ENCODE measurements at places on chromosomes 13 and 19.

DNA sequence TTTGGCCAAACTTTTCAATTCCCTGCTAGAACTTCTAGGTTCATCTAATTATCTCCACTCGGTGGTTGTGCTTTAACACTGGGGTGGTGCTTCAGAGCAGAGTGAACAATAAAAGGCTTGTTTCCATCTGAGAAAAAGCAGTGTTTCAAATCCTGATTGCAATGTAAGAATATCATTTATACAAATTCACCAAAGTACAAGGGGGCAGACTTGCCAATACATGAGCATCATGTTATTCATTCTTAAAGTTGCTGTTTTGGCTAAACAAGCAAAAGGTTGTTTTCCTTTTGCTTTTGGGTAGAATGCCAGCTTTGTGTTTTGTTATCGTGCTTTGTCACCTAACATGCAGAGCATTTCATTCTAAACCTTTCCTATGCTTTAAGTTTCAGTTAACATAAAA, 78.5 kb upstream of the UBAC2 start:
- DNase-seq: no peak

DNA sequence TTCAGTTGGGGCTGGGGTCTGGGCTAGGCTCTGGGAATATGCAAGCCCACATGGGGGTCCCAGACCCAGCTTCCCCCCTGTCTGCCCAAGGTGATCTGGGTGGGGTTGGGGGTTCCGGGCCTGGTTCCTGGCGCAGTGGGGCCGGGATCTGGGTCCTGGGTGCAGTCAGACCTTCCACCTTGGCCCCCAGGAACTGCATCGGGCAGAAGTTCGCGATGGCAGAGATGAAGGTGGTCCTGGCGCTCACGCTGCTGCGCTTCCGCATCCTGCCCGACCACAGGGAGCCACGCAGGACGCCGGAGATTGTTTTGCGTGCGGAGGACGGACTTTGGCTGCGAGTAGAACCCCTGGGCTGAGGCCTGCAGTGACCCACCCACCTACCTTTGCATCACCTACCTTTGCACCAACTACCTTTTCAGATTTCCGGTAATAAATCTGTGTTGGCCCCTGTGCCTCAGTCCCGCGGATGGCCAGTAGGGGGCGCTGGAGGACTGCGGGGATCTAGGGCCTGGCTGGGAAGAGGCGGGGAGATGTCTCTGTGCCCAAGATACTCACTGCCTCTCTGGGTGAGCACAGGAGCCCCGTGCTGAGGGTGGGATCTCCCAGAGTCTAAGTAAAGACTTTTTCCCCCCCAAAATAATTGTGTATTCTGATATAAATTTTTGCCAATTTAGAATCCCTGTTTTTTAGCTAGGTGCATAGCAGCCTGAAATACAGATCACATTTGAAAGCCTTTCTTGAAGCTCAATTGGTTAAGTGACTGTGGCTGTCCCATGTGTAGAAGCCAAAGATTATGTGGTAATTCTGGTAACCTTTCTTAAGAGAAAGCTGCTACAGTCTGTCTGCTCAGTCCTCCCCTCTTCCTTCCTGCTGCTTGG, 11.5 kb upstream of the CYP4F3 start:
- DNase-seq: peak; percentile 73

DNA sequence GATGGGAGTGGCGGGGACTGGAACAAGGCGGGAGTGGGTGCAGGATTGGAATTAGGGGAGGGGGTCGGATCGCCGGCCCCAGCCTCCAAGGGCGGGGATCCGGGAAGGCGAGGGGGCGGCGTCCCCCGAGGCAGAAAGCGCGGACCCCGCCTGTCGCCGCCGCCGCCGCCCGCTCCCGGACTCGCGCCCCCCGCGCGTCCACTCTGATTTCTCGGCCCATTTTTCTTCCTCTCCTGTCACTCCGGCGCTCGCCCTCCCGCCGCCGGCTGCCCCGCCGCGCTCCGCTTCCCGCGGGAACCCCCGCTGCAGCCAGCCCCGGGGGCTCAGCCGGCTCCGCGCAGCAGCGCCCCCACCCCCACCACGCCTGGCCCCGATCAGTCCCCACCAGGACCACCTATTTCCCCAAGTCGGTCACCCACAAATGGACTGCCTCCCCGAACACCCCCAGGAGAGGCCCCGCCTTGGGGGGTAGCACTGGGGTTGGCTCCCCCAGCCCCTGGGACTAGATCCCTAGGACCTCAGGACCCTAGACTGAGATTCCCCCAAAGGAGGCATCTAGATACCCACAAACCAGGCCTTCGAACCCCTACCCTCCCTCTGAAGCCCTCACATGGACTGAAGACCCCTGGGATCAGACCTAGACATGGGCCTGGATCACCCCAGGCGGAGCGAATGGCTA, 12.6 kb upstream of the ERFL start:
- no peak for DNase-seq

DNA sequence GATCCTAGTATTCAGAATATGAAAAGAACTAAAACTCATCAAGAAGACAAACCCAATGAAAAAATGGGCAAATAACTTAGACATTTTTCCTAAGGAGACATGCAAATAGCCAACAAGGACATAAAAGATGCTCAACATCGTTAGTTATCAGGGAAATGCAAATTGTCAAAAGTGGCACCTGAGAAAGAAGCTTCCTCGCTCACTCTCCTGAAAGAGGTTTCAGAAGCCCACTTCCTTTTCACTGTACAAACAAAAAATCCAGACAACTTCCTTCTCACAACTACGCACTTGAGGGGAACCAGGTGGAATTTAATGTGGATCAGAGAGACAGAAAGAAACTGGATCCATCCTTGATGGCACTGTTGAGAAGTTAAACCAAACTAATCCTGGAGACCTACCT, 41.5 kb downstream of the KLF12 start:
- DNase-seq: no peak

DNA sequence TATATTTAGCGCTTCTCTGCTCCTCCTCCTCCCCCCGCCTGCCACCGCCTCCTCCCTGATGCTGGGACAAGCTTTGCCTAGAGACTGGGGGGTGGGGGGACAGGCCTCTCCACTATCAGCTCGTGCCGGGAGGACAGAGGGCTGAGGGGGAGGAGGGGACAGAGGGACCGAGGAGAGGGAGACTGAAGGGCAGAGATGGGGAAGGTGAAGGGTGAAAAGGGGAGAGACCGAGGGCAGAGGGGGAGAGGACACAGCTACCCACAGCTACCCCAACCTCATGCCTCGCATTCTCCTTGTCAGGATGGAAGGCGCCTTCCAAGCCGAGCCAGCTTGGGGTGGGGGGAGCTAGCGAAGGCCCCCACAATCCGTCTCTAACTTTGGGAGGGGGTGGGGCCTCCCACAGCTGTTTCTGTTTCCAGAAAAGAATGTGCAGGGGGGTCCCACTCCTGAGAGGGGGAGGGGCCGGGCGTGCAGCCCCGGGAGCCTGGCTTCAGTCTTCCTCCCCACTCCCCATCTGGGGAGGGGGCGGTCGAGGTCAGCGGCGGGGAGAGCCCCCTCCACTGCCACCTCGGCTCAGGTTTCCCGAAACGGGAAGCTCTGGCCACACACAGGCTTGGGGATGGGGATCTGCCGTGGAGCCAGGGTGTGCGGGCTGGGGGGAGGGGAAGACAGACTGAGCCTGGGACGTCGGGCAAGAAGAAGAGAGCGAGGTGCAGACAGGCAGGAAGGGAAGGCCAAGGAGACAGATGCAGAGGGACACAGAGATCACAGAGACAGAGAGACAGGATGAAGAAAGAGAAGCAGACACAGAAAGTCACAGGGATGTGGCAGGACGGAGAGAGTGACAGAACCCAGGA, 1.6 kb downstream of the DACT3 start:
- DNase-seq: no peak

DNA sequence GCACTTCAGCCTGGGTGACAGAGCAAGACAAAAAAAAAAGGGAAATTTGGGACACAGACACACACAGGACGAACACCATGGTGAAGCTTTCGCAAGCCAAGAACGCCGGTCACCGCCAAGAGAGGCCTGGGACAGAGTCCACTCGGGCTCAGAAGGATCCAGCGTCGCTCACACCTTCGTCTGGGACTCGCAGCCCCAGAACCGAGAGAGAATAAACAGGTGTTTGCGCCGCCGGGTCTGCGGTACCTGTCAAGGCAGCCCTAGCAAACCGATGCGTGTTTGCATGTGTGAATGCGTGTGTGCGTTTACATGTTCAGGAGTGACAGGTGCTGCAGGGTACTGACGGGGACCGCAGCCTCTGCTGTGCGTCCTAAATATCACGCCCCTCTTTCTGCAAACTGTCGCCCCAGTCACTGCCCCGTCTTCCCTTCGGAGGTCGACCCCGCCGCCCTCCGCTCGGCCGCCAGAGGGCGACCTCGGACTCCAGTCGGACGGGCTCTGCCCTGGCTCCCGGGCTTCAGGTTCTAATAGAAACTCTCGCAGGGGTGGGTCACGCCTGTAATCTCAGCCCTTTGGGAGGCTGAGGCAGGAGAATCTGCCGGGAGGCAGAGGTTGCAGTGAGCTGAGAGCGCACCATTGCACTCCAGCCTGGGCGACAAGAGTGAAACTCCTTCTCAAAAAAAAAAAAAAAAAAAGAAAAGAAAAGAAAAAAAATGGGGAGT, 11.8 kb upstream of the CSNK1G2 start:
- DNase-seq: peak; percentile 78

DNA sequence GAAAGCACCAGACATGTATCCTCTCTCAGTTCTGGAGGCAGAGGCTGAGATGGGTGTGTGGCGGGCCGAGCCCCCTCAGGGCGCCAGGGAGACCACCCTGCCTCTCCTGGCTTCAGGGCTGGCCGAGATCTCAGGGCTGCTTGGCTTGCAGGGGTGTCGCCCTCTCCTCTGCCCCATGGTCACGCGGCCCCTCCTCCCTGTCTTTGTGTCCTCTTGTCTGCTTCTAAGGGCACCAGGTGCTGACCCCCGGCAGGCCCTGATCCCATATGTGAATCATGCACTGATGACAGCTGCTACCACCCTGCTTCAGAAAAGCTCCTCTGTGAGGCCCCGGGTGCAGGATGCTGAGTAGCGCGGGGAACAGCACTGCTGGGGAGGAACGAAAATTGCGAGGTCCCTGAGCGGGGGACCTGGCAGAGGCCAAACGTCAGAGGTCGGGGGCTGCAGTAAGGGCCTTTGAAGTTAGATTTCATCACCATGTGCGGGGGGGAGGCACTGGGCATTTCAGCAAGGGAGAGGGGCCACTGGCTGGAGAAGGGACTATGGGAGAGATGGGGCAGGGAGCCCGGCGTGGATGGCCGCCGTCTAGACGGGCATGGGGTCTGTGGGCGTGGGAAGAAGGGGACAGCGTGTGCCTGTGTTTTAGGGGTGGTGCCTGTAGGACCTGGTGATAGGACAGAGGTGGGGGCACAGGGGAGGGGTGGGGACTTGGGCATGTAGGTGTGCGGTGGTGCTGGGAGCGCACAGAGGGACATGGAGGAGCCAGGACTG, 125.2 kb downstream of the KDM4B start:
- no peak for DNase-seq

All from kidney tubule cell (primary cell).